ENCODE measurements at places on chromosomes 6 and 20. TPM values are rescaled to one million over a fixed set of nuclear protein-coding genes. Genes with fewer than 3 reads are reported as not detected.

The PPT2 gene
- total RNA-seq = 12.1 TPM

The ARFGEF3 gene
- total RNA-seq = 0.12 TPM

The MLIP gene
- total RNA-seq = 1.3 TPM

The UNC93A gene
- not detected for total RNA-seq

The C4A gene
- 6.9 TPM for total RNA-seq

The NOTCH4 gene
- total RNA-seq = 0.70 TPM

The FAM209B gene
- total RNA-seq = not detected

The ARFRP1 gene
- 25.8 TPM for total RNA-seq

The SLC22A23 gene
- total RNA-seq = 3.0 TPM

The FAM83C gene
- total RNA-seq = not detected

The CGAS gene
- total RNA-seq = 2.7 TPM

The ZSCAN31 gene
- 3.5 TPM for total RNA-seq

The PRR18 gene
- total RNA-seq = not detected

The CASS4 gene
- 1.4 TPM for total RNA-seq

The LKAAEAR1 gene
- not detected for total RNA-seq

The ME1 gene
- total RNA-seq = 21.6 TPM

The CD93 gene
- total RNA-seq = 4.9 TPM

The LRRN4 gene
- 1.0 TPM for total RNA-seq

The MAS1 gene
- total RNA-seq = not detected

The GMEB2 gene
- 8.6 TPM for total RNA-seq

The HLA-C gene
- 315 TPM for total RNA-seq

The ADGRB3 gene
- total RNA-seq = 2.3 TPM

The BTN1A1 gene
- not detected for total RNA-seq

The GJA10 gene
- total RNA-seq = not detected

The ELOVL2 gene
- 0.09 TPM for total RNA-seq

The PAX1 gene
- not detected for total RNA-seq

The MUCL3 gene
- total RNA-seq = not detected

The TSBP1 gene
- total RNA-seq = not detected

The CFAP206 gene
- total RNA-seq = not detected

The SLC35D3 gene
- total RNA-seq = not detected

The B3GALT4 gene
- 2.3 TPM for total RNA-seq

The TDRD6 gene
- not detected for total RNA-seq

The MOCS1 gene
- total RNA-seq = 7.9 TPM

The ARMH2 gene
- not detected for total RNA-seq

The PHACTR3 gene
- total RNA-seq = not detected

The MACROD2 gene
- not detected for total RNA-seq

Data from pericardium fibroblast (primary cell).